ENCODE measurements at places on chromosomes 5 and 9.

- no peak for DNase-seq
Observed at GRCh38 chr9:36780186-36780585, 207.5 kb downstream of the MELK start.

DNA sequence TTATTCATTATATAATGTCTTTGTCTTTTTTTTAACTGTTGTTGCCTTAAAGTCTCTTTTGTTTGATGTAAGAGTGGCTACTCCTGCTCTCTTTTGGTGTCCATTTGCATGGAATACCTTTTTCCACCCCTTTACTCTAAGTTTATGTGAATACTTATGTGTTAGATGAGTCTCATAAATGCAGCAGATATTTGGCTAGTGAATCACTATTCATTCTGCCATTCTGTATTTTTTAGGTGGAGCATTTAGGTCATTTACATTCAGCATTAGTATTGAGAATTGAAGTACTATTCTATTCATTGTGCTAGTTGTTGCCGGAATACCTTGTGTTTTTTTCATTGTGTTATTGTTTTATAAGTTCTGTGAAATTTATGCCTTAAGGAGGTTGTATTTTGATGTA, 317.1 kb downstream of the ANXA1 start:
- no peak for DNase-seq

- DNase-seq: no peak
Observed at GRCh38 chr9:77744841-77745430, 96.8 kb upstream of the GNA14 start.

DNA sequence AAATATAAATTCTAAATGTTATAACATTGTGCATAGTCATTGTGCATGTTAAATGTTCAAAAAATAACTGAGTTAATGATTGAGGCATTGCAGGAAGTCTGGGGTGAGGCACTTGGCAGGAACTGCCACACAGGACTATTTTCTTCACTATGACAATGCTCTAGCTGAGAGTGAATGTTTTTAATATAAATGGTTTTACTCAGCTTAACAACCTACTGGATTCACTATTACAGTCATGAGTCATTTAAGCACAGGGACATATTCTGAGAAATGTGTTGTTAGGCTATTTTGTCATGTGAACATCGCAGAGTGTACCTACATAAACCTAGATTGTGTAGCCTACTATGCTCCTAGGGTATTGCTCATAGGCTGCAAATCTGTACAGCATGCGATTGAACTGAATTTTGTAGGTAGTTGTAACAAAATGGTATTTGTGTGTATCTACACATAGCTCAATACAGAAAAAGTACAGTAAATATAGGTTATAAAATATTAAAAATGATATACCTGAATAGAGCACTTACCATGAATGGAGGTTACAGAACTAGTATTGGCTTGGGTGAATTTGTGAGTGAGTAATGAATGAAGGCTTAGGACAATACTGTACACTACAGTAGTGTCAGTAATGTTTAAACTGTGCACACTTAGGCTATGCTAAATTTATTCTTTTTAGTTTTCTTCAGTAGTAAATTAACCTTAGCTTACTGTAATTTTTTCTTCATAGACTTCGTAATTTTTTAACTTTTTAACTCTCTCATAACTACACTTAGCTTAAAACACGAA, 346.1 kb upstream of the PTGER4 start:
- no peak for DNase-seq

- no peak for DNase-seq
Observed at GRCh38 chr5:1515921-1516571, 7.7 kb downstream of the LPCAT1 start.
